ENCODE measurements at places on chromosomes 7 and 10.
A peak's percentile ranks its signal among the peaks of the same experiment; 100 is the strongest.

DNA sequence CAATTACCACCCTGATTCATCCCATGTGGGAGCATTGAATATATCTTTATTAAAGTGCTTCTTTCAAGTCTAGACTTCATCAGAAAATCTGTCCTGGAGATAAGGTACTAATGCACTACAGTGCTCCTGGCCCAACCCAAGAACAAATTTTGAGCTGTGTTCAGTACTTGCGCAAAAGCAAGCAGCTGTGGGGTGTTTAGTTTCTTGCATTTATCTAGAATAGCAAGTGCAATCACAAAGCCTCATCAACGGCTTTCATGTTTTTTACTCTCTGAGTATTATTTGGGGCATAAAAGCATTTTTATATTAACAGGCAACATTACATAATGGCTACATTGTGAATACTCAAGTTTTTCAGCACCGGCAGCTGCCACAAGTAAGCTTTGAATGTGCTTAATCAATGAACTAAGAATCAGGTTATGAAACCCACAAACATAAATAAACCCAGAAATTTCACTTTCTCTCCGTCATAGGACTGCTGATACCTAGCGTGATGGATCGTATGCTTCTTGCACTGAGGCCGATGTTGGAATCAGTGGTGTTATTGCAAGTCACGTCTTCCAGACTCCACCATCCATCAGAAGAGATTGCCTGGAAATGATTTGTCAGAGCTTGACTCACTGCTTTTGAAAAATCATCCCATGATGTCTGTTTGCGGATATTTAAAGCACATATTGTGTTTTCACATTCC, 113.1 kb downstream of the CTTNBP2 start:
- DNase-seq: no peak

DNA sequence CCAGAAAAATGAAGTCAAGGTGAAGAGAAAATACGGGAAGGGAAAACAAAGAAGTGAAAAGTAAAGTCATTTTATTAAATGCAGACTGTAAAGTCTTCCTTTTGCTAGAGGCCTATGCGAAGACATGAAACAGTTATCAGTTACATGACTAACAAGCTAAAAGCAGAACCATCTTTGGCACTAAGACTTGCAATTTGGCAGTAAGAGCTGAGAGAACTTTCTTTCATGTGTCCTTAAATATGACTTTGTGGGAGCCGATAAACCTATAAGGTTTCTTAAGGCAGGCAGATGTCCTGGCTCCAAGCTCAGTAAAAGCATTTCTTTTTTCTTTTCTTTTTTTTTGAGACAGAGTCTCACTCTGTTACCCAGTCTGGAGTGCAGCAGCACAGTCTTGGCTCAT, 10.4 kb downstream of the ANLN start:
- DNase-seq: no peak

GRCh38 chr7:147611431-147611830, 979.1 kb upstream of the C7orf33 start:
- no peak for DNase-seq

GRCh38 chr7:27699751-27700150, 37.1 kb upstream of the HIBADH start:
- no peak for DNase-seq

GRCh38 chr10:99461230-99461629, 30.8 kb upstream of the GOT1 start:
- DNase-seq: no peak

GRCh38 chr10:89633484-89633883, 11.6 kb downstream of the PANK1 start:
- peak; percentile 30 for DNase-seq

DNA sequence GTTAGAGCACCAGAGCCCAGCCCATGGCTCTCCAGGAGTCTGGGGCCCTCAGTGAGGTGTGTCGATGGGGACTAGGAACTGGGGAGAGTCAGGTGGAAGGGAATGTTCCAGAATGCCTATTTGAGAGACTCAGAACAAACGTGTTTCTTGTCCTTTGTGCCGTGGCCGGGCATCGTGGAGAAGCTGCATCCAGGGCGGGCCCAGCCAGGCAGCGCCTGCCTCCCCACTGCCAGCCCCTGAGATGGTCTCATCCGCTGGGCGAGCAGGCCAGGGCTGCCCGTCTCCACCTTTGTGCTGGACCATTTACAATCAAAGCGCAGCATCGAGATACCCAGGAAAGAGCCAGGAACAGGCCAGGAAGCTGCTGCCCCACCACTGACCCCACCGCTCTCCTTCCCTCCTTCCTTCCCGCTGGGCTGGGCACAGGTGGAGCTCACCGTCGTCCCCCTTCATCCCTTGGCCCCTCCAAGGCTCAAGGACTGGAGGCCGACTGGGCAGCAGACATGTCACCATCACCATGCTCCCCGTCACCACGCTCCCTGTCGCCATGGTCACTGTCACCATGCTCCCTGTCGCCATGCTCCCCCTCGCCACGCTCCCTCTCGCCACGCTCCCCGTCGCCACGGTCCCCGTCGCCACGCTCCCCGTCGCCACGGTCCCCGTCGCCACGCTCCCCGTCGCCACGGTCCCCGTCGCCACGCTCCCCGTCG, 71.1 kb upstream of the ADGRA1 start:
- DNase-seq: no peak

GRCh38 chr10:132107949-132108877, 42.5 kb downstream of the JAKMIP3 start:
- no peak for DNase-seq

DNA sequence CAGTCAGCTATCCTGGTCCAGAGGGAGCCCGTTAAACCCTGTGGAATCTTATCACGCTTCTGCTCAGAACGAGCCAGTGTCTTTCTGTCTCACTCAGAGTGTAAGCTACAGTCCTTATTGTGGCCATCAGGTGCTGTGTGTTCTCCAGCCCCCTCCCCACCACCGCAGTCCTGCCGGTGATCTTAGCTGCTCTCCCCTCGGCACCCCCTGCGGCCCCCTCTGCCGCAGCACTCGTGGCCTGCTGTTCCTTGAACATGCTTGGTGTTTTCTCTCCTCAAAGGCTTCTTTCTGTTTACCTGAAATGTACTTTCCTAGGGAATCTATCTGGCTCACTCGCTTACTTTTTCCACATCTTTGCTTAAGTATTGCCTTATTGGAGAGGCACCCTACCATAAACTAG, 38.2 kb upstream of the TMEM236 start:
- no peak for DNase-seq

DNA sequence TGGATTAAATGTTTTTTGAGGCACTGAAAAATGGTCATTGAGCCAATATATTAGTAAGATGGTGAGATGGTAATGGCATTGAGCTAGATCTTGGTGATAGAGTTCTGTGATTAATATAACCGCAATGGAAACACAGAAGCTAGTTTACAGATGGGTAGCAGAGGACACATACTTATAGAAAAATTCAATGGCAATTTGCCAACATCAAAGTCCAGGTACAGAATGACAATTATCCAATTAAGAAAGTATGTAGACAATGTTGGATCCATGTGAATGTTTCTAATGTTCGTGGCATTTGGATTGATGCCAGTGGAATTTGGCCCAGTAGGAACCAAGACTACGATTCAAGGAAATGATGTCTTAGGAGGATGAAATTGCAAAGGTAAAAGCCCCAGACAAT, 187.8 kb downstream of the GNAT3 start:
- DNase-seq: no peak

GRCh38 chr7:83413831-83414230, 235.1 kb downstream of the SEMA3E start:
- no peak for DNase-seq

GRCh38 chr10:14723052-14723689, 51.5 kb downstream of the FAM107B start:
- peak; percentile 3 for DNase-seq

DNA sequence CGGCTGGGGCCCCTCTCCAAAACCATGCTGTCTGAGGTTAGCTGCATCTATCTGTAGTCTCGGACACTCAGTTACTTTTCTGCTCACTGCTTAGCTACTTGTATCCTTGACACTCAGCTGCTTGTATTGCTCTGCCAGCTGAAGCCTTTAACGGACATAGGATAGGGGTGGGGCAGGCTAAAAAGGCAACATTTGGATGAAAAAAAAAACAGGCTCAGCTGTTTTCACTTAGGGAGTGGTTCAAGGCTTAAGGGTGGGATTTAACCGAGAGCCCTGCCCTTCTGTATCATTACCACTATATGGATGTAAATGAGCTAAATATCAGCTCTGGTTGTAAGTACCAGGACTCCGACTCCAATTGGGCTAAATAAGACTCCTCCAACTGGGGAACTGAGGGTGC, 28.6 kb downstream of the LSMEM1 start:
- no peak for DNase-seq

- DNase-seq: no peak
Observed at GRCh38 chr7:47449810-47450590, 131.9 kb downstream of the TNS3 start.

- DNase-seq: no peak
Observed at GRCh38 chr7:15086862-15087261, 184.3 kb upstream of the DGKB start.

DNA sequence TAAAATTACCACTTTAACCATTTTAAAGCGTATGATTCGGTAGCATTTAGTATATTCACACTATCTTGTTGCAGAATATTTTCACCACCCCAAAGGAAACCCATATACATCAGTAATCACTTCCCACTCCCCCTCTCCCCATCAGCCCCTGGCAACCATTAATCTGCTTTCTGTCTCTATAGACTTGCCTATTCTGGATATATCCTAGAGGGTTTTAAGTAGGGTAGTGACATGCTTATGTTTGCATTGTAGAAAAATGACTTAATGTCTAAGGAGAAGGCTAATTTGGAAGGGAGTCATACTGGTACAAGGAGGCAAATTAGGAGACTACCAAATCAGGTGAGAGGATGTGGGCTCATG, 42.6 kb upstream of the TRIL start:
- DNase-seq: no peak

DNA sequence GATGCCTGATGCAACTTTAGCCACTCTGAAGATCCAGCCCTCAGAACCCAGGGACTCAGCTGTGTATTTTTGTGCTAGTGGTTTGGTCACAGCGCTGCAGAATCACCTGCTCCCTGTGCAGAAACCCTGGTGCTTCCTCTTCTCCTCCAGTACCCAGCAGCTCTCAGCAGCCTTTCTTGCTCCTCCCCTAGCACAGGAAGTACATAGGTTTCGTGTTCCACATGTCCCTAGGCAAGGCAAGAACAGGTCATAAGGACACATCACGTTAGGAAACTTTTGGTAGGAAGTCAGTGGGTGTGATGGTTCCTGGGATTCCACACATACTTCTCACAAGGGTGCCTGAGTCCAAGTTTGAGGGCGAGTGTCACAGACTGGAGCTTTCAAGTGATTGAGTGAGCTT, 167.9 kb upstream of the PRSS1 start:
- peak; percentile 50 for DNase-seq

DNA sequence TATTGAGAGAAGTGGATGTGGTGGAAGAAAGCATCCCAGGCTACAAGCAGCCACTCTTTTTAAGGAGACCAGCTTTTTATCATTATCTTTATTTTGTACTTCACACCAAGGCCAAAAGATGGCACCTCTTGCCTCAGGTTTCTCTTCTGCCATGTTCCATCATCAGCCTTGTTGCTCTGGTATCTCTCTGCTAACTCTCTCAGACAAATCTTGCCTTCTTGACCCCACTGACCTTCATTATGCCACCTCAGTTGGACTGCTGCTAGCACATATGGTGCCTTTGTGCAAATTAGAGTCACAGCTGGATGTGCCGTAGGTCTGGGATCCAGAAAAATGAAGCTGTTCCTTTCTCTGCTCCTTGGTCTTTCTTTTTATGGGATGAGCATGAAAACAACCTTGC, 47.1 kb upstream of the DYNC1I1 start:
- no peak for DNase-seq

- no peak for DNase-seq
Observed at GRCh38 chr10:121572859-121573537, 25.2 kb downstream of the FGFR2 start.

GRCh38 chr7:36881233-36881874, 157.1 kb upstream of the AOAH start:
- no peak for DNase-seq

GRCh38 chr10:119371704-119372663, 164.6 kb downstream of the GRK5 start:
- DNase-seq: peak; percentile 51

DNA sequence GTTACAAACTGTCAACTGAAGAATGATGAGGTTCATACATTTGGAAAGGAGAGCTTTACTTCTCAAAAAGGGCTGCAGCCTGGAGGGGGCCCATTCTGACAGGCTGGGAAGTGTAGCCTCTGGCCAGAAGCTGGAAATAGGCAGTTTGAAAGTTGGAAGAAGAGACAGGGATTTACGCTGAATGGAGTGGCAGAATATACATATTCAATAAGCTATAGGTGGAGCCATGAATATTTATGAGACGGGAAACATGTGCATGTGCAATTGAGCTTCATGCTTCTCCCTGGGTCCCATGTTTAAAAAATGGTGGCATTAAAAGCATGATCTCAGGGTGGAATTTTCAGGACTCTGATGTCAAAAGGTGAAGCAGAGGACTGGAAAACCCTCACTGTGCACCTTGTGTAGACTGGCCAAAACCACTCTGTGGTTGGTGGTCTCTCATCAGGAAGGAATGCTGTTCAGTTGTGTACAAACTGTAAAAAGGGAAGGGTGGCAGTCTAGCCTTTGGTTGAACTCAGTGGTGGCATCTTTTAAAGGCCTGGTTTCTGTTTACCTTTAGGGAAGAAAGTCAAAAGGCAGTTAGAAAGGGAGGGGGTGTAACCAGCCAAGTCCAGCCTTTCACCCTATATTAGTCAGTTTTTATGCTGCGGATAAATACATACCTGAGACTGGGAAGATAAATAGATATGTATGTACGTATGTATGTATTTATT, 7.2 kb upstream of the ACTR3B start:
- DNase-seq: no peak

DNA sequence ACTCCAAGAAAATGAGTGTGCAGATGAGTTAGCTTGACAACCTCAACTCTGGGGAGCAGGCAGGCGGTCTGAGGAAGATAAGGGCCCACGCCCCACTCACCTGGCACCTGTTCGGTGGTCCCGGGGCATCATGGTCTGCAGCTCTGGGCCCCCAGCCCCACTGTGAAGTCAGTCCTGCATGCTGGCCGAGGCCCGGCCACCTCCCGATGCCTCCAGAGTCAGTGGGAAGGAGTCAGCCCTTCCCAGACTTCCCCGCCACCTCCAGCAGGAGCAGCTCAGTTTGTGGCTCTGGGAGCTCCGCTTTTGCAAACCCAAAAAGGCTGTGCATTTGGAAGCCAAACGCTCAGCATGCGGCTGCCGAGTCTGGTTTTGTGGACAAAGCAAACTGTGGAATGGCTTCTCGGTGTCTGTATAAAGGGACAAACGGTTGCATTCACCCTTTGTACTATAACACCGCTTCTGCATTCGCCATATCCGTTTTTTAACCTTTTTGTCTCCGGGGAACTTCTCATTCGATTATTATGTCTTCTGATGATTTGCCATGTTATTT, 167.3 kb downstream of the CCDC3 start:
- DNase-seq: no peak

Measured in activated CD4-positive, alpha-beta T cell treated with anti-CD3 and anti-CD28 coated beads, Interleukin-10, Interleukin-2, amounts not matched to agents 100 ng/mL and 50 ng/mL, durations not matched to agents 16 hours and 8 hours (primary cell).